HuH-7.5 (cell line): ENCODE measurements at places on chromosomes 7 and 10.

DNA sequence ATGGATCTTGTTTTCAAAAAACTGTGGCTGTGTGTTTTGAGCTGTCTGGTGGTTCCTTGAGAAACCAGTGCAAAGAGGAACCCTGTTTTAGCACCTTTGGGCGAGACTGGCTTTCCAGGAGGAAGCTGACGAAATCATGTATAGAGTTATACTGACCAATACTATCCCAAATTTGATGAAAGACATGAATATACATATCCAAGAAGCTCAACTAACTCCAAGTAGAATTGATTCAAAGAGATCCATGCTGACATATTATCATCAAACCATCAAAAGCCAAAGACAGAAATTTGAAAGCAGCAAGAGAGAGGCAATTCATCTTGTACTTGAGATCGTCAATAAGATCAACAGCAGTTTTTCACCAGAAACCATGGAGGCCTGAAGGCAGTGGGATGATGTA lies 610.7 kb downstream of the DNAJB6 start:
- no peak for DNase-seq

GRCh38 chr10:70357565-70357964 lies 24.9 kb downstream of the LRRC20 start:
- DNase-seq, result no peak

DNA sequence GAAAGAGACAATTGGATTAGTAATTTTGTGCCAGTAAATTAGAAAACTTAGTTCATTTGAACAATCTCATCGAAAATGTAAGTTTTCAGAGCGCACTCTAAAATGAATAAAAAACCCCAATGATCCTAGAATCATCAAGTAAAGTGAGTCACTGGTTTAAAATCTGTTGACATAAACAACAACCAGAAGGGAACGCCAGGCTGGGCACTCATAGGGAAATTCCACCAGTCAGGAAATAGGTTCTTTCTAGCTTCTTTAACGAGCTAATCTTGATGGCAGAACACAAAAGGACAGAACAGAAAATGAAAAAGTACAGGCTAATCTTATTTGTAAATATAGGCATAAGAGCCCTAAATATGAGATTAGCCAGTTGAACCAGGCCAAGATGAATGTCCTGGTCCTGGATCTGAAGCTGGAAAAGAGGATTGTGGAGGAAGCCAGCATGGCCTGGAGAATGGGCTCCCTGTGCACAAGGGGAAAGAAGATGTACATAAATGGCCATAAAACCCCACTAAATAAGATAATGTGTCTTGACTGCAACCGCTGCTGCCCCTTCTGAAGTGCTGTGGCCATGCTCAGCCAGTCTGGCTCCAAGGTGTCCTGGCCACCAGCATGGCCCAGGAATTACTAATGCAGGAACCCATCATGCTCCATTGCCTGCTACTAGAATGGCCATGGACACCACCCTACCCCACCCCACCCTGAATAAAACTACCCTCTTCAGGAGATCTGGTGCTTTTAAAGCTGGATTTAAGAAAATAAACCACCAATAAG lies 114.0 kb downstream of the WDFY4 start:
- no peak for DNase-seq

GRCh38 chr10:131183546-131184045 lies 127.9 kb downstream of the TCERG1L start:
- no peak for DNase-seq

- DNase-seq, result no peak
These were observed 786.5 kb upstream of the C7orf33 start for GRCh38 chr7:147804032-147804431.

DNA sequence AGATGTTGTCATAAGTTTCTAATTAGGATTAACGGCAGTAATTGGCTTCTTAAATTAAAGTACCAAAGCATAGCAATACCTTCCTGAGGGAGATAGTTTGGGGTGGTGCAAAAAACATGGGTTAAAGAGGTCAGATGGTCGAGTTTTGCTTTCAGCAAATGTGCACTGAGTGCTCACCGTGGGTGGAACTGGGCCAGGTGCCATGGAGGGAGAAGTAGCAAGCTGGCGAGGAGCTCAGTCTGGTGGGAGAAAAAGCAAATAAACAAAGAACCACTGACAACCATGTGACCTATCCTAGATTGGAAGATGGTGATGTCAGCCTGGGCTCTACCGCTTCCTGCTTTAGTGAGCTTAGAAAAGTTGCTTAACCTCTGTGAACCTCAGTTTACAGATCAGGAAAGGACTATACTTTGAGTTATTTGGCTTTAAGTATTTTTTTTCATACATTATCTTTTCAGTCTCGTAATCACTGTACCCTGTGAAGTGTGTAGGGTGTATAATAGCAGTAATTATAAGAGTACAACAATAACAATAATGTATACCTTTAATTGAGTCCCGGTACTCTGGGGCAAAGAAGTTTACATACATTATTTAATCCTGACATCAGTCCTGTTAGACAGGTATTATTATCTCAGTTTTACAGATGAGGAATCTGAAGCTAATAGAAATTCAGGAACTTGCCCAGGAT lies 69.0 kb upstream of the PDCD4 start:
- no peak for DNase-seq

DNA sequence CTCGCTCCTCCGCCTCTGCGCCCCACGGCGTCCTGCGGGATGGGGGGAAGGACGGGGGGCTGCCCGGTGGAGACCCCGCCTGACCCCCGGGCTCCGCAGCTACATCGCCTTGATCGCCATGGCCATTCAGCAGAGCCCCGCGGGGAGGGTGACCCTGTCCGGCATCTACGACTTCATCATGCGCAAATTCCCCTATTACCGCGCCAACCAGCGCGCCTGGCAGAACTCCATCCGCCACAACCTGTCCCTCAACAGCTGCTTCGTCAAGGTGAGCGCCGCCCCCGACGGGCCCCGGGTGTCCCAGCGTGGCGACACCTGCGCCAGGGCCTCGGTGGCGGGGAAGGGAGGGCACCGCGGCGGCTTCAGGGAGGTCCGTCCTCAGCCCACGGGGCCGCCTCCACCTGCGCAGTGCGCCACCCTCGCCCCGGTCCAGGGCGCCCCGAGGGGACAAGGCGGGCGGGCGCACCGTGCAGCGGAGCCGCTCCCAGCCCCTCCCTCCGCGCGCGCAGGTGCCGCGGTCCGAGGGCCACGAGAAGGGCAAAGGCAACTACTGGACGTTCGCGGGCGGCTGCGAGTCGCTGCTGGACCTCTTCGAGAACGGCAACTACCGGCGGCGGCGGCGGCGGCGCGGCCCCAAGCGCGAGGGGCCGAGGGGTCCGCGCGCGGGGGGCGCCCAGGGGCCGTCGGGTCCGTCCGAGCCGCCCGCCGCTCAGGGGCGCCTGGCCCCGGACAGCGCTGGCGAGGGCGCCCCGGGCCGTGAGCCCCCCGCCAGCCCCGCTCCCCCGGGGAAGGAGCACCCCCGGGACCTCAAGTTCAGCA lies 793 bp downstream of the FOXL3 start:
- DNase-seq, result no peak

- DNase-seq, result no peak
These were observed 549.6 kb downstream of the HTR7 start for GRCh38 chr10:90308223-90308622.

- no peak for DNase-seq
These were observed 94.0 kb downstream of the MLLT10 start for GRCh38 chr10:21628023-21628422.

- no peak for DNase-seq
These were observed 191.8 kb downstream of the TRIL start for GRCh38 chr7:28766359-28766758.

DNA sequence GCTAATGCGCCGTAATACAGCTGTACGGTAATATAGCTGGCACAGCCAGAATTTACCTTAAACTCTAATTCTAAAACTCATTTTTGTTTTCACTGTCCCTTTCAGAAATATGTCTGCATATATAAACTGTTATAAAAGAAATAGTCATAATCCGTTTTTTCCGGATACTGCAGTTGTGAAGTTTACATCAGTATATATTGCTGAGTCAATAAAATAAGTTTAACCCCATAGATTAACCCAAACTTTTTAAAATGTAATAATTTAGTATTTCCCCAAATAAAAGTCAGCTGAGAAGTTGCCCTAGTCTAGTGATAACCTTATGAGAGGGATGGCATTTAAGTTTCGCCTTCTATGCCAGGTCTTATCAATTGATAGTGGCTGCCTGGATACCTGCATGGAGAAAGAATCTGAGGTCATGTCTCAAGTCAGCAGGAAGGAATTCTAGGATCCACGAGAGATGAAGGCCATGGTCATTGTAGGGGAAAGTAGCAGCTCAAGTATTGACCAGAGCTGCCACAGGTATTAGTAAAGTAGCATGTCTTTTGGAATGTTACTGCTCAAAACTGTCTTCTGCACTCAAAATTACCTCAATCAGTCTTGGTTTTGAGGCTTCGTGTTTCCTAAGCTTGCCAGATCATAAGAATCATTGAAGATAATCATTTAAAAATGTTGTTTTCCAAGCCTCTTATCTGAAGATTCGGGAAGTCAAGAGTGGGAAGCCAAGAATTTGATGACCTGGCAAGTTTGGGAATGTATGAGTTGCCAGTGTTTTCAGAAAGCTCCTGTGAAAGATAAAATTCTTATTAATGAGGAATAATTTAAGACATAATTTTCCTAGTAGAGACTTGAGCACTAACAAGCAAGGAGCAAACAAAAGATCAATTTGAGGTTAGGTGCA lies 10.8 kb downstream of the PRPS1L1 start:
- no peak for DNase-seq

GRCh38 chr10:49398000-49398861 lies 2.3 kb upstream of the DRGX start:
- DNase-seq, result peak; percentile 29

- DNase-seq, result no peak
These were observed 2.0 kb upstream of the GATA3 start for GRCh38 chr10:8052341-8052955.

DNA sequence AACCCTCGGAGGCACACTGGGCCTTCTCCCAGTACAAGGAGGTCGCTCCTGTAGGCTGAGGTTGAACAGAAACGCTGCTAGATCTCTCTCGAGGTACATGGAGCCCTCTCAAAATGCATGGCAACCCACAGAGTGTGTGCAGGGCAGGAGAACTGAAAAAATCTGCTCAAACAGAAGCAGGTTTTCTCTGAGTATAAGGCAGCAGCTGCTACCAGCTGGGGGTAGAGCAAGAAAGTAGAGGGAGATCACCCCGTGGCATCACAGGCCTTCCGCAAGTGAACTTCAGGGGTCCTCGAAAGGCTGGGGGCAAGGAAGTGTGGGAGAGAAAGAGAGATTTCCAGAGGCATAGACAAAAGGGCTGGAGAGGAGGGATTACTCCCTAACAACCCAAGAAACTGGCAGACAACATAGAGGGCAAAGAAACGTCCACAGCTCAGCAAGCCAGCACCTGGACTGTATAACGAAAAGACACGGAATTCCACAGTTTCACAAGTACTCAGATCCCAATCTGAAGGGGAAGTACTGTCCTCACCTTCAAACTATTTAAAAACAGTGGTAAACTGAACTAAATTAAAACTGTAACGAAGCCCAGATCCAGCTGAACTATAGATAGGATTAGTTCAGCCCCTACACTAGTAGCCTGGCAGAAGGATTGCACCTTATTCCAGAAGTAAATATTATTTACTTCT lies 299.2 kb downstream of the IPMK start:
- no peak for DNase-seq

- no peak for DNase-seq
These were observed 9.2 kb upstream of the RBAK start for GRCh38 chr7:5036446-5036845.

GRCh38 chr7:70807650-70808049 lies 324.3 kb upstream of the GALNT17 start:
- DNase-seq, result no peak

DNA sequence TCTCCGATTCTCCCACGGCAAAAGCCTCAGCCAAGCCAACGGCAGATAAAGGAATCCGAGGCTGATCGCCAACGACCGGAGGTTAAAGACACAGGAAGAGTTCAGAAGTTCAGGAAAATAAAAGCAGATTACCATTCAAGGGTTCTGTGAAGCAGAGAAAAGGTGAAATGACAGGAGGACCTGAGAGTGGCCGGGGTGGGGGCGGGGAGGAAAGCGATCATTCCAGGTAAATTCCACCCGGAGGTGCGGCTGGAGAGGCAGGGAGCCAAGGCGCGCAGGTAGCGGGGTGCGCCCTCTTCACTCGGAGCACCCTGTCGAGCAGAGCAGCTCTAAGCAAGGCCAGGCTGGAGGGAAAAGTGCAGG lies 35.3 kb upstream of the SEPHS1 start:
- no peak for DNase-seq

- no peak for DNase-seq
These were observed at the start of gene PALD1 for GRCh38 chr10:70478191-70479164. PALD1 (plus strand) TSS chr10:70478767; CDS start chr10:70525952, 47,185 bp downstream.

DNA sequence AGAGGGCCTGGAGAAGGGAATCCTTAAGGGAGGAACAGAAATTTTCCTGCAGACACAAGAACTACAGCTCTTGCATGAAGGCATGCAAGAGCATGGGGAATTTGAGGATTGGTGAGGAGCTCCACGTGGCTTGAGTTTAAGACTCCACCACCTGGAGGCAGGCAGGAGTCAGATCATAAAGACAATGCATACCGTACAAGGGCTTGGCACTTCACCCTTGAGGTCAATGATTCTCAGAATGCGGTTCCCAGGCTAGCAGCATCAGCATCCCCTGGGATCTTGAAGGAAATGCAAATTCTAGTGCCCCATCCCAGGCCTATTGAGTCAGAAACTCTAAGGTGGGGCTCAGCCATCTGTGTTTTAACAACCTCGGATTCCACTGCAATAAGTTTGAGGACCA lies 143.8 kb downstream of the C7orf25 start:
- no peak for DNase-seq

DNA sequence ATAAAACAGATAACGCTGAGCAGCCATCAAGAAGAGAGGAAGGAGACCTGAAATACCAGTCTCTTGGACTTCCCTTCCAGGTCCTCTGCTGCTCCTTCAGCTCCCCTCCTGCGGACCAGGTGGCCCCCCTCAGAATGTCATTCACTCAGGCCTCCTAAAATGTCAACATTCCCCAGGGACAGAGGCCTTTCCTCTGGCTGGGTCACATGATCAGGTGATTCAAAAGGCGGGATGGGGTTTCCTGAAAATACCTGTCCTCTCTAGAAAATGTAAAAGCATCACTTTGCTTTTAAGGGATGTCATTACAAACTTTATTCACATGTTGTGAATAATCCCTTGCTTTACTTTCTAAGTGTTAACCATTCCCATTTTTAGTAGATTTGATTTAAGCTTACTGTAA lies 311.1 kb downstream of the INHBA start:
- no peak for DNase-seq
